ENCODE measurements at places on chromosomes 5 and 9. TPM values are rescaled to one million over a fixed set of nuclear protein-coding genes. Genes with fewer than 3 reads are reported as not detected.

ZNF883 gene
- total RNA-seq = not detected

ACTBL2 gene
- under 0.01 TPM for total RNA-seq

KCTD16 gene
- 0.09 TPM for total RNA-seq

VCAN gene
- total RNA-seq = 0.69 TPM

LRRC19 gene
- total RNA-seq = not detected

FAM81B gene
- total RNA-seq = not detected

EPB41L4A gene
- total RNA-seq = 39.6 TPM

TRIM36 gene
- total RNA-seq = 0.26 TPM

BHMT2 gene
- total RNA-seq = 2.7 TPM

SPINK13 gene
- total RNA-seq = not detected

FOXD4L5 gene
- 0.09 TPM for total RNA-seq

DOCK8 gene
- 5.5 TPM for total RNA-seq

DRD1 gene
- total RNA-seq = not detected

TMEM38B gene
- 8.3 TPM for total RNA-seq

LCN6 gene
- not detected for total RNA-seq

BTNL9 gene
- total RNA-seq = 0.11 TPM

ZNF658 gene
- total RNA-seq = 5.0 TPM

FGD3 gene
- not detected for total RNA-seq
